ENCODE measurements at places on chromosomes 2 and 18.

DNA sequence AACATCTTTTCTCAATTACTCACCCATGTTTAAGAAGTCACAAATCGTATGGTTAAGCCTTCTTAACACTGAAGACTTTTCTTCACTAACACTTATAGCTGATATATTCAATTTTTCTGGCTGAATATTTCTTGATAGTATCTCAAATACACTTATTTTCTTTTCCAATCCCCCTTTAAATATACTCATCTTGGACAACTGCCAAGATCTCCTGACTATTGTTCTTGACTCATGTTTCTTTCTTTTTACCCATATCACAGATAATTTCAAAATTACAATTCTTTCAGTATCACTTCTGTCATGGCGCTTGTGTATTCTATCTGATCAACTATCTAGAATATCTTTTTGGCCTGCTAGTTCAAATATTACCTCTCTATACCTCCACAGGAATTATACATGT is 954.3 kb upstream of the ACVR2A start:
- no peak for DNase-seq

DNA sequence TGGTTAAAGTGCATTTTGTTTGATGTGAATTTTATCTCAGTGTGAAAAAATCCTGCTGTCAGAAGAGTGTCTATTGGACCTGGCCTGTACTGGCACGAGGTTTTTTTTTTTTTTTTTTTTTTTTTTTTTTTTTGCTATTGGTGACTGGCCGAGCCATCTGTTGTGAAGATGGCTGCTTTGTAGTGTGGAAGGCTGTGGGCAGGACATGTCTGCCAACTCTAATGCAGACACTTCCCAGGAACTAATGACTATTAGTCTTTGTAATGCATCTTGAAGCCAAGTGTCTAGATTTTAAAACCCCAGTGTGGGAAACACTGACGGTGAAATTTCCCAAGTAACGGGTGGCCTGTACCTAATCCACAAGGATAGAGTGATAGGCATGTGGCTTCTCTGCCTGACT is 34.3 kb downstream of the ZAP70 start:
- DNase-seq, result no peak

DNA sequence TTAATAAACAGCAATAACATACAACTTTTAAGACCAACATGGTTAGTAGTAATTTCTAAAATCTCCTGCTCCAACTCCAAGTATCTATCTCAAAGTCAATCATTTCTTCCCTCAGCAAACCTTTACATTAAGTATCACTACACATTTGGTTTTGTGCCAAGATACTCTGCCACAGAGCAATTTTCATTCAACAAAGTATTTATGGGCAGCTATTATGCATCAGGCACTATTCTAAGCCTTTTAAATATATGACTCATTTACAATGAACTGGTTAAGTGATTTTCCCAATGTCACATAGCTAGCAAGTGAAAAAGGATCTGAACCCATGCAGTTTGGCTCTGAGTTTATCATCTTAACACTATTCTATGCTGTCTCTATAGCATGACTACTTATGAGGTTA is 264.3 kb downstream of the NOL4 start:
- DNase-seq, result no peak

GRCh38 chr2:19171409-19171808 is 187.0 kb downstream of the OSR1 start:
- no peak for DNase-seq

- DNase-seq, result no peak
Observed at GRCh38 chr2:74577448-74577847, 22.9 kb downstream of the DOK1 start.

- DNase-seq, result no peak
Observed at GRCh38 chr2:123040506-123040905, 984.6 kb upstream of the CNTNAP5 start.

DNA sequence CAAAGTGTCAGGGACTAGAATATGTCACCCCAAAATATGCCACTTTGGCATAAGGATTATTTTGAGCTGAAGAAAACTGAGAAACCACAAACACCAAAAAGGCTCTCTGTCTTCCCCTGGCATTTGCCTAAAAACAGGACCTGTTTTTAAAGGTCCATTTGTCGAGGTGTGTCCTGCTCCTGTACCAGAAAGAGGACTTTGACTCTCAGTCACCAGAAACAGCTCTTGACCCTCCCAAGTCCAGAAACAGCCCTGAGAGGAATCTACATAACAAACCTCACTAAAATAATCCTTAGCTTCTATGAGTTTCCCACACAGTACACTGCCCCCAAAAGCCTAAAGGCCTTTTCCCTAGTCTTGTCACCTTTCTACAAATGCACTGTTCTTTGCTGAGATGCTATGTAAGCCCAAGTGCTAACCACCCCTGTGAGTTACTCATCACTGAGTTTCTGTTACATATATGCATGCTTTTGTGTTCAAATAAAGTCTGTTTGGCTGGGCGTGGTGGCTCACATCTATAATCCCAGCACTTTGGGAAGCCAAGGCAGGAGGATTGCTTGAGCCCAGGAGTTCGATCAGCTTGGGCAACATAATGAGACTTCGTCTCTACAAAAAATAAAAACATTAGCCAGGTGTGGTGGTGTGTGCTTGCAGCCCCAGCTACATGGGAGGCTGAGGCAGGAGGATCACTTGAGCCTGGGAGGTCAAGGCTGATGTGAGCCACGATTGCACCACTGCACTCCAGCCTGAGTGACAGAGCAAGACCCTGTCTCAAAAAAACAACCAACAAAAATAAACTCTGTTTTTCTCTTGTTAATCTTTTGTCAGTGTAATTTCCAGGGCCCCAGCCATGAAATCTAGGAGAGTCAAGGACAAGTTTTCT is 55.2 kb downstream of the RPL31 start:
- no peak for DNase-seq

GRCh38 chr18:22542406-22542835 is 124.7 kb upstream of the CTAGE1 start:
- DNase-seq, result no peak

DNA sequence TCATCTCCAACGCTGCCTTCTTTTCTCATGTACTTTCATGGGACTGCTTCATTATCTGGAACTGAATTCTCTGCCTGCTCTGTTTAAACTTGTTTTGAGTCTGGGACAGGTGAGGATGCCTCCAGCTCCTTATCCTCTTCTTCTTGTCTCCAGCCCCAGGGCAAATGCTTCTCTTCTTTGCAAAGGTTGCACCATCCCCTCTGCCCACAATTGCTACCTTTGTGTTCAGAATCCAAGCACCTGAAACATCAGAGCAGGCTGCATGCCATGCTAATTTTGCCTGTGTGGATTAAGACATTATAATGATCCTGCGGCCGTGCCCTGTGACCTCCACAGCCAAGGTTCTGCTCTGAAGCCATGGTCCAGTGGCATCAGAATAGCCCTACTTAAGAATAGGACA is 309.5 kb downstream of the EPHA4 start:
- no peak for DNase-seq

DNA sequence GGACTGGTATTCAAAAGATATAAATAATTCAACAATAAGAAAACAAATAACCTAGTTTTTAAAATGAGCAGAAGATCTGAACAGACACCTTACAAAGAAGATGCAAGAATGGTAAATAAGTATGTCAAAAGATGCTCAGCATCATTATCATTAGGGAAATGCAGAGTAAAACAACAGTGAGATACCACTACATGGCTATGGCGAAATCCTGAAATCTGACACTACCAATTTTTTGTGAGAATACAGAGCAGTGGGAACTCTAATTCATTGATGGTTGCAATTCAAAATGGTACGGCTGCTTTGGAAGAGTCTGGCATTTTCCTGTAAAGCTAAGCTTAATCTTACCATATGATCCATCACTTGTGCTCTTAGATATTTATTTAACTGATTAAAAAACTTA is 151.8 kb downstream of the UBR3 start:
- DNase-seq, result no peak
